Esophagus mucosa (tissue), 1 donor: ENCODE measurements at places on chromosomes 11 and 22. TPM values are rescaled to one million over a fixed set of nuclear protein-coding genes. Genes with fewer than 3 reads are reported as not detected.

GRCh38 chr11:74739546-74740270, 8.5 kb upstream of the CHRDL2 start:
- ATAC-seq = peak; percentile 78

DNA sequence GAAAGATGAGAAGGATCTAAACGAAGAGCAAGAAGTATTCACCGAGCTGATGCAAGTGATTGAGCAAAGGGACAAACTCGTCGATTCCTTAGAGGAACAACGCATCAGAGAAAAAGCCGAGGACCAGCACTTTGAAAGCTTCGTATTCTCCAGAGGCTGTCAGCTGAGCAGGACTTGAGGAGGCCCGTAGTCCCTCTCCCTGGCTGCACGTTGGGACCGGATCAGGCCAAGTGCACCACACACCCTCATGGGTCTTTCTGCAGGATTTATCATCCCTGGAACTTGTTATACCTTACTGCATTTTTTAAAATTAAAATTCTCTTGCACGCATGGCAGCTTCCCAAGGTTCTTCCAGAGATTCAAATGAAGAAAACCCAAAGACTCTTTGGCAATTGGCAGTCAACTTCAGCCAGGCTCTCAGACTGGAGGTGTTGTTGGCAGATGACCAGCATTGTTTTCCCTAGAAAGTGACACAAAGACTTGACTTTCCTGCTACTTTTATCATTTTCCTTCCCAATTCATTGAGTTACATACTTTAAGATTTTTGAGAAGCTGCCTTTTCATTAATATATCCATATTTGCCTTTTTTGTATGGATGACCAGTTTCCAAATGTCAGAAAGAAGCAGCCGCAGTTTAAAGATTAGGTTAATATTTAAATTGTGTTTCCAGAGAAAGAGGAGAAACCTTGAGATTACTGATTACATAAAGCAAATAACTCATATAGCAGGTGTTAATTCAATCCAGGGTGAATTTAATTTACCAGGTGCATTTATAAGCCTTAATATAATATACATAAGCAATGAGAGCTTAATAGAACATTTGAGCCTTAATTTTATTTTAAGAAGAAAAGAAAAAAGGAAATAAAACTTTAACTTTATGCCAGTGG, 18.8 kb upstream of the PARVA start:
- ATAC-seq = no peak

DNA sequence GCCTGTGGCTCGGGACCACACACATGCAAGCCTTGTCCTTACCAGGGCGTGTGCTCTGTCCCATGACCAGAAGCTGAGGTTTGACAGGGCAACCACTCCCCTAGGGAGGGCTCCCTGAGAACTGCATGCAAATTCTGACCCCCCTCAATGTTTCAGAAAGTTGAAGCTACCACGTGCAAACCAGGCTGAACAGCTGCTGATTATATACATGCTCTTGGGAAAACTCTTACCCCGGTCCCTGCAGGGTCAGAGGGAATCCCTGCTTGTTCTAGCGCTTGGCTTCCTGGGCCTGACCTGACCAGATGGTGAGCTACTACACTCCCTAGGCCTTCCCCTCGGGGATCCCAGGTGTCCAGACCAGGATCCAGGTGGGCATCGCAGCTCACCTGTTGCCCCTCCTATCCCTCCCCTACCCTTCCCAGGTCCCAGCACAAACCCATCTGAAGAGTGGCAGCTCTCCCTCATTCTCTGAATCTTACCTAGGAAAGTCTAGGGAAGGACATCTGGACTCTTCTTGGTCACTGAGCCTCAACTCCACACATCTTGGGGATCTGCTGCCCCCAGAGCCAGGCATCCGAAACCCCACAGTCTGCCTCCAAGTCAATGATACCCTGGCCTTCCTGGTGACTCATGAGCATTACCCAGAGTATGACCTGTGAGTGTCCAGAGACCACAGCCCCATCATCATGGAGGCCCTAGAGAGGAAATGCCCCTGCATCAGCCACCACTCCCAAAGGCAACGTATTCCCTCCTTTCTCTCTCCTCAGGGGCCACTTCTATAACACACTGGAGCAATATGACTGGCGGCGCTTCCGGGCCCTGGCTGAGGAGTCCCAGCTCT, 61.5 kb downstream of the BTG4 start:
- no peak for ATAC-seq

- no peak for ATAC-seq
Observed at GRCh38 chr22:33036881-33037280, 21.3 kb downstream of the SYN3 start.

GRCh38 chr22:49306632-49307480, 520.8 kb downstream of the BRD1 start:
- ATAC-seq = no peak

DNA sequence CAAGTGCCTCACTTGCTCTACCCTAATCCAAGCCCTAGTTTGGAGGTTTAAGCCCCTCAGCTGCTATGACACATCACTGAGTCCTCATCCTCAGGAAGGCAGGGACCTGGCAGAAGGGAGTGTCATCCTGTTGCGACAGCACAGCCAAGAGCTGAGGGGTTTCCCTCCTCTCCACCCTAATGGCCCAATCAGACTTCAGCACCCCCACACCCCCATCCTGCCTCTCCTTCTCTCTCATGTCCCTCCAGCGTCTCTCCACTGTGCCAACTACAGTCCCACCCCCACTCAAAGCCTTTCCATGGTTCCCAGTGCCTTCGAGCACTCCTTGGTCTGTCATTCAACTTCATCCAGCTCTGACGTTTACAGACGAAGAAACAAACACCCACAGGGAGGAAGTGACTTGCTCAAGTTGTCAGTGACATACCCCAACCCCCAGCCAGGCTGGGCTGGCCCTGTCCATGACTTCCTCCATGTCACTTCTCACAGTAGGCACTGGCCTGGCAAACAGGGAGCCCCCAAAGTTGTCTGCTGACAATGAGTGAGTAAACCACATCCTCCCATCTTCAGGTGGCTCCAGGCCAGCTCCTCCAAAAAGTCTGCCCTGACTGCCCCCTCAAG, 15.6 kb downstream of the ARAP1 start:
- peak; percentile 68 for ATAC-seq

MOV10L1 gene
- 0.12 TPM for total RNA-seq

VPREB3 gene
- total RNA-seq = 0.84 TPM

P2RX3 gene
- total RNA-seq = not detected

NRXN2 gene
- total RNA-seq = 0.12 TPM
